CD4-positive, alpha-beta T cell treated with Interleukin-17A for 1 hour (primary cell): ENCODE measurements at places on chromosomes 4 and X.

DNA sequence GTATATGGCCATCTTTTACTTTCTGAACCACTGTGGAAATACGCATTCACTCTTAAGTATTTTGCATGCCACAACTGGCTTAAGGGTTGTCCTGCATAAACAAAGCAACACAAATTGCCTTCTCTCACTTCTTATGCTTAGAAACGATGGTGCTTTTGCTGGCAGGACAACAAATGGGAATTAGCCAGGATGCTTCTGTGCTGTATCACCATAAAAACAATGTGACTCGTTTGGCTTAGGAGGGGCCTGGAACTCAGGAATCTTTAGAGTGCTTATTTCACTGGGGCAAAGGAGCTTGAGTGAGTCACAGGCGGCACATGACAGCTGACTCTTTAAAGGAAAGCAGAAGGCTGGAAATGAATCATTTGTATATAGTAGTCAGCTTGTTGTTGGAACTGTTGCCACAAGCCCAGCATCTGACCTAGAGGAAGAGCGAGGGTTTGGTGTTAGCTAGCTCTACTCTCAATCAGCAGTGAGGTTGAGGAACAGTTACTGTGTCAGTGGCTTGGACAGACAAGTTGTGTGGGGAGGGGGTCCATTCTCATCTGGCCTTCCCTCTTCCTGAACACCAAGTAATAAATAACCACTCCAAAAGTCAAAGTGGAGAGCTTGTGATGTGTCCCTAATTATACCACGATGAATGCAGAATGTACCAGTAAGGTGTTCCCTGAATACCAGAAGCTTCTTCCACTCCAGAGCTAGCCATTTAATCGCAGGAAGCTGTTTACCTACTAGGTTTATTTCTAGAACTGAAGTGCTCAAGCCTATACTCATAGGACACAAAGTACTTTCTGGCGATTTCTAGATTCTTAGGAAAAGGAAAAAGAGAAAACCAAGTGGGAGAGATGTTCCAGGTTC is 293.1 kb downstream of the CAMK2D start:
- no peak for DNase-seq

DNA sequence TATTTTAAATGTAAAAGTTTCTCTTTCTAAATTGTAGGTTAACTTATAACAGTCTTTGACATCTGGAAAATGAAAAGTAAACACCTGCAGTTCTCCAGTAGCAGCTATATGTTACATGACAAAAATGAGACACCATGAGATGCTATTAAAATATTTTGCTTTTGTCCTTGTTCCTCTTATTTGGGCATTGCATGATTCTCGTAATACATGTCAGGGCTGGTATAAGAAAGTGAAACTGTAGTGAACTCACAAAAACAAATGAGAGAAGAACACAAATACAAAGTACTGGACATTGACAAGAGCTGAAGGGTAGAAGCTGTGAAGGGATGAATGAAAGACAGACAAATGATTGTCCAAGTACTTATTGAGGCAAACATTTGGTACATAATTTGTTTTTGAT is 9.0 kb downstream of the GK2 start:
- no peak for DNase-seq

DNA sequence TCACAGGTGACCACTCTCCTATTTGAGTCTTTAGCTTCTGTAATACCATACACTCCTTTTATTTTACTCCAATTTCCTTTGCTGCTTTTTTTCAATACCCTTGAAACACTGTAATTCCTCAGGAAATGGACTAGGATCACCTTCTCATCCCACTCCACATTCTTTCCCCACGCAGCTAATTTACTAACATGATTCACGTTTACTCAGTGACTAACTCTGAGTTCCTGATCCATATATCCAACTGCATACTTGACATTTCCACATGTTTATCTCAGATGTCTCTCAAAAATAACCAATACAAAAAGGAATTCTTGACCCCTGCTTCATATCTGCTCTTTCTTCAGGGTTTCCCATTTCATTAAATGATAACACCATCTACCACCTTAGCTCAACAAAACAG is 19.9 kb downstream of the RPS6KA6 start:
- no peak for DNase-seq

- no peak for DNase-seq
These were observed 12.8 kb upstream of the CFAP299 start for GRCh38 chr4:80322716-80323115.

- DNase-seq, result peak; percentile 7
These were observed 174.9 kb downstream of the CORIN start for GRCh38 chr4:47662975-47663374.

DNA sequence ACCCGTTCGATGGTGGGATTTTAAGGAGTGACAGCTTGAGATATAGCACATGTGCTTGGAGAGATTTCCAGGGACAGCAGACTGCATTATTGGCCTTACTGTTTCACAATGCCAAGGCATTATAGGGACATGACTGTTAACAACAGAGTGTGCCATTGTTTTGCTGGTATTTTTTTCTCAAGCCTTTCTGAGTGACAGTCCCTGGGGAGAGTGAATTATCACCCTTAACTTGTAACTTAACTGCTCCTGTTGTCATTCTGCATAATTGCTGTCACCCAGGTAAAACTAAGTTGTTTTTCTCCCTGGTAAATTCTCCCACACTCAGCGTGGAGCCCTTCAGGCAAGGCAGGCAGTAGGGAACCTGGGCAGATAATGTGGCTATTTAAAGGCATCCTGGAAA is 989.2 kb upstream of the LCORL start:
- no peak for DNase-seq

DNA sequence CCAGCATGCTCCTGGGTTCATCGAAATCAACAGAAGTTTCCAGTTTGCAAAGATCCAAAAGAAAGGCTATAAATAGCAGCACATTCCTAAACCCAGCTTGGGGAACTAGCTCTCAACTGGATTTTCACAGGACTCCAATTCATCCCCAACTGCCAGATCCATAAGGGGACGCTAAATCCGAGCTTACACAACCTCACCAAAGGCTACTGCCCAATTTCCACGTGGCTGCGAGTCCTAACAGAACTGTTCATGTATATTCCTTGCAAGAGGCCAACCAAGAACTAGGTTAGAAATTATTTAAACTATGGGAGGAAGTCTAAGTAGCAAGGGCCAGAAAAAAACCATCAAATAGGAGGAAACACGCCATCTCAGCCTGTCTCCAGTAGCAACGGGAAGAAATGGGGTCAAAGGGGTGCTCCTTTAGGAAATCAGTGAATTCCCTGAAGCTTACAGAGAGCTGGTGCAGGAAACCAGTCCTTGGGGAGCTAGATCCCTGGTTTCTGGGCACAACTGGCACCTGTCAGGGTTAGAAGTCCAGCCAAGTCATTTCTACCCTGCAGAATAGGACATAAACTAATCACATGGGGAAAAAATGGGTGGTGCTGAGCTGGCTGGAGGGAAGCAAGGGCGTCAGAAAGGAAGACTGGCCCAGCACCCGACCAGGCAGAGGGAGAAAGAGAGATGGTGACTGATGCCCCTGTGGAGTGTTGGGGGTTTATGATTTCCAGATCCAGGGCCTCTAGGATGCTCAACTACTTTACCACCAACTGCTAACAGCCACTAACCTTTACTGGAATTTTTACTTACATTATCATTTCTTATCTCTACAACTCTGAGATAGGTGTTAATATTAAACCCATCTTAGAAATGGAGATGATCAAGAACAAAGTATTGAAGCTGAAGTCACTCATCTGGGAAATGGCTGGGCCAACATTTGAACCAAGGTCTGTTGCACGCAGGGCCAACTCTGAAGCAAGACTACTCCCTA is 20.5 kb downstream of the RELL1 start:
- DNase-seq, result no peak

DNA sequence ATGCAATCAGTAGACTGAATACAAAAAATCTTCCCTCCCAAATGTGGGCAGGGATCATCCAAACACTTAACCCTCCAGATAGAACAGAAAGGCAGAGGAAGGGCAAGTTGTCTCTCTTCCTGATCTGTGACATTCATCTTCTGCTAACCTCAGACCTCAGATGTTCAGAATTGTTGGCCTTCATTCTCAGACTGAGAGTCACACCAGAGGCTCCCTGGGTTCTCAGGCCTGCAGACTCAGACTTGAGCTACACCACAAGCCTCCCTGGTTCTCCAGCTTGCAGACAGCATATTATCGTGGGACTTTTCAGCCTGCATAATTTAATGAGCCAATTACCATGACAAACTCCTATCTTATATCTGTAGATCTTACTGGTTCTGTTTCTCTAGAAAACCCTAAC is 1471.6 kb upstream of the ADGRL3 start:
- no peak for DNase-seq

DNA sequence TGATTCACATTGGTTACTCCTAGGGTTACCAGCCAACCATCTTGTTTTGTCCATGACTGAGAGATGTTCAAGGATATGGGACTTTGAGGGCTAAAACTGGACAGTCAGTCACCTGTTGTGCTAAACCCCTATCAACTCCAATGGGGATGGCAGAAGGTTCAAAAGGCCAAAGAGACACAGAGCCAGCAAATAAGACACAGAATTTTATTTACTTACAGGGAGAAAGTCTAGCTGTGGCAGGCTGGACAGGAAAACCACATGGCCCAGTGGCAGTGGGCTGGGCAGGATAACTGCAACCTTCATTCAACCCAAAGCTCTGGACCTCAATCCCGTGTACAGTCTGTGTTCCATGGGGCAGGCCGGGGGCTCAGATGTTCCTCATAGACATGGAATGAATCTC is 326.7 kb upstream of the RPS6KA3 start:
- DNase-seq, result no peak

DNA sequence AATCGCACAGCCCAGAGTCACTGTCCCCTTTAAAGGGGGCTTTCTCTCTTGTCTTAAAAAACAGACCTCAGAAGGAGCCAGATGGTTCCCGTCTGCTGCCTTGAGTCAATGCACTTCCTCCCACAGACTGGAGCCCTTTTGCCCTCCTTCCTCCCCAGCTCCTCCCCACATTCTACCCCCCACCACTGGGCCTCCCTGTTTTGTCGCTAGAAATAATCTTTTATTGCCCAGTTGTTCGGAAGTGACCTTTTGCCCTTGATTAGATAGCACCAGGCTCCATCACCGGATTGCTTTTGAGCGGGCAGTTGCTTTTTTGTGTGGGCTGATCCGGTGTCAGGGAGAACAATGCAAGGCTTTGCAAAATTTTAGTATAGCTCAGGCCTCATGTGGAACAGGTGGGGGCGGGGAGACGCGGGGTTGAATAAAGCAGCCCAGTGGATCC is 47.7 kb downstream of the SPRY1 start:
- no peak for DNase-seq

- DNase-seq, result no peak
These were observed 320.1 kb downstream of the BCOR start for GRCh38 chrX:39777623-39778025.

DNA sequence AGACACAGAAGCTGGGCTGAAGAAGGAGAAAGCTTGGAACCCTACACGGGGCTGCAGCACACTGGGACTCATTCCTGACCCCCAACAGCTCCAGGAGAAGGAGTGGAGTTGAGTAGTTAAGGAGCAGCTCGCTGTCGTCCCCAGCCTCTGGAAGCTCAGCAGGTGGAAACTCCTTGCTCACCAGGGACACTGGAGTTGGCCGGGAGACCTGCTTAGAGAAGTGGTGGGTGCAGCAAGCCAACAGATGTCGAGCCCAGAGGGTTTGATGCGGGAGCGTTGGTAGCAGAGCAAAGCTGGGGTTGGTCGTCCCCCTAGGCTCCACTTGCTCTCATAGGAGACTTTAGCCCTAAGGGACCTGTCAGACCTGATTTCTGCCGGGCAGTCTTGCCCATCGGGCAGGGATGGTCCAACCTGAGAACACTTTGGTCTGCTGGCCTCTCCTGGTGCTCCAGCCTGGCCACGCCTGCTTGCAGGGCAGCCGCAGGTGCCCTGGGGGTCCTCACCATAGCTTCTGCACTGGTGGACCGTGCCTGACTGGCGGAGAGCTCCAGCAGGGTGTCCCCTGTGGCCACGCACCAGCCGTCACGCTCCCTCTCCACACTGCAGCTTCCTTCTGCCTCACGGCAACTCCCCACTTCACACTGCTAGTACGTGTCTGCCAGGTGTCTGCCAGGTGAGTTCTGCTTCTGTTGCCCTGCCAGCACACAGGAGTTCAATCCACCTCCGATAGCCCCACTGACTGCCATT is 353.7 kb downstream of the GASK1B start:
- DNase-seq, result no peak

GRCh38 chr4:158170691-158171561 is 1.9 kb downstream of the GASK1B start:
- peak; percentile 5 for DNase-seq

DNA sequence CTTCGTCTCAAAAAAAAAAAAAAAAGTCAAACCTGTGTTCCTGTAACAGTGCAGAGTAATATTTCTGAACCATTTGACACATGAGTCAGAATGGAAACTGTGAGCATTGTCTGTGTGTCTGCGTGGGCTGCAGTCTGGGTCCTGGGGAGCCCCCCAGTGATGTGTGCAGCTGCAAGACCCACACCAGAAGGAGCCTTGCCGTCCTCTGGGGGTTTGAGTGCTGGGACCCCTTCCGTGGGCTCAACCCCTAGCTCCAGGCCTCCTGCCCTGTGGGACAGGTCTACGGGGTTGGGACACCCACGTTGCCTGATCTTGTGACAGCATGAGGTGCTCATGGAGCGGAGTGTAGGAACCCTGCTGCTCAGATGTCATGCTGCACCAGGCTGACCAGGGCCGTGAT is 43.7 kb downstream of the DDX3X start:
- DNase-seq, result no peak

DNA sequence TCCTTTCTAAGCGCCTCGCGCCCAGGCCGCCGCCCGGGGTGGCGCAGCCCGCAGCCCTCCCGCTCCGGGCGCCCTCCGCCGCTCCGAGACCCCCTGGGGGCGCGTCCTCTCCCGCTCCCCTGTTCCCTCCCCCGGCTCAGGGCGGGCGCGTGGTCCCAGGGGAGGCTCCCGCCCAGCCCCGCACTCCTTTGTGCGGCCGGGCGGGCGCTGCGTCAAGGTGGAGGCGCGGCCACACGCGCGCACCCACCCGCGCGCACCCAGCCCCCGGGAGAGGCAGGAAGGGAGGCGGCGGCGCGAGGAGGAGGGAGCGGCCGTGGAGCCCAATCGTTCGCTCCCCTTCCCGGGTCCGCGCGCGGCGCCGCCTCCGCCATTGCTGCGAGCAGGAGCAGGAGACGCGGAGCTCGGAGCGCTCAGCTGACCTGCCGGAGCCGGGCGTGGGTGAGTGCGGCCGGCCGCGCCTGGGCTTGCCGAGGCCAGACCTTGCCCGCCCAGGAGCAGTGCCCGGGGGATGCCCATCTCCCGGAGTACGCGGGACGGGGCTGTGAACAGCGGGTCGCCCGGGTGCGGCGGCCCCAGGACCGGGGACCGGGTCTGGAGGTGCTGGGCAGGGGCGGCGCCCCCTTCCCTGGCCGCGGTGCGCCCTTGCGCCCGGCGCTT is at the start of gene NSG1:
Gene NSG1 (plus strand): TSS at position 367 of the 657 bp plus-strand sequence. CDS start 528 bp downstream, outside the sequence.
- peak; percentile 31 for DNase-seq

- DNase-seq, result no peak
These were observed 6.3 kb downstream of the DACH2 start for GRCh38 chrX:86154553-86154952.

- no peak for DNase-seq
These were observed 172.7 kb upstream of the TBC1D9 start for GRCh38 chr4:140928880-140929279.

- no peak for DNase-seq
These were observed 6.1 kb downstream of the ENOX2 start for GRCh38 chrX:130896802-130897501.
